Naive thymus-derived CD4-positive, alpha-beta T cell (primary cell): ENCODE measurements at places on chromosomes 7 and 10. TPM values are rescaled to one million over a fixed set of nuclear protein-coding genes. Genes with fewer than 3 reads are reported as not detected.

GRCh38 chr10:131461093-131461492 is 149.6 kb upstream of the TCERG1L start:
- no peak overlapping the region for H3K27ac ChIP-seq
- no peaks in the 10 kb centered on the region for H3K27me3 ChIP-seq
- H3K4me1 ChIP-seq = no peaks in the 10 kb centered on the region
- DNase-seq = no peak
- no peak overlapping the region for H3K4me3 ChIP-seq

- H3K4me3 ChIP-seq = peak overlapping the region; percentile 29
- peak overlapping the region; percentile 93 for H3K27ac ChIP-seq
- H3K27me3 ChIP-seq = no peaks in the 10 kb centered on the region
- DNase-seq = peak; percentile 62
- H3K36me3 ChIP-seq = no peaks in the 10 kb centered on the region
These were observed 31.6 kb downstream of the IKZF1 start for GRCh38 chr7:50335795-50336754.

DNA sequence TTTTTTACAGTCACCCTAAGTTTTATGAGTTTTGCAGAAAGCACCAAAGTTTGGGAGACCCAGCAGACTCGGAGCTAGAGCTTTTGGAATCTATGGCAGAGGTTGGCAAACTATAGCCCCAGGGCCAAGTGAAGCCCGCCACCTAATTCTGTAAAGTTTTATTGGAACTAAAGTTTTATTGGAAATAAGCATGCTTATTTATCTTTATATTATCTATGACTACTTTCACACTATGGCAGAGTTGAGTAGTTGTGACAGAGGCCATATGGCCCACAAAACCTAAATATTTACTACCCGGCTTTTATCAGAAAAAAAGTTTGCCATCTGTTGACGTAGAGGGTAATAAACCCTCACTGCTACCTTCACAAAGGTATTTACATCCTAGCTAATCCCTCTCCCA is 267.6 kb downstream of the GPAM start:
- no peaks in the 10 kb centered on the region for H3K36me3 ChIP-seq
- DNase-seq = no peak
- H3K4me1 ChIP-seq = no peaks in the 10 kb centered on the region
- H3K27me3 ChIP-seq = no peaks in the 10 kb centered on the region
- no peak overlapping the region for H3K27ac ChIP-seq
- H3K4me3 ChIP-seq = no peak overlapping the region

DNA sequence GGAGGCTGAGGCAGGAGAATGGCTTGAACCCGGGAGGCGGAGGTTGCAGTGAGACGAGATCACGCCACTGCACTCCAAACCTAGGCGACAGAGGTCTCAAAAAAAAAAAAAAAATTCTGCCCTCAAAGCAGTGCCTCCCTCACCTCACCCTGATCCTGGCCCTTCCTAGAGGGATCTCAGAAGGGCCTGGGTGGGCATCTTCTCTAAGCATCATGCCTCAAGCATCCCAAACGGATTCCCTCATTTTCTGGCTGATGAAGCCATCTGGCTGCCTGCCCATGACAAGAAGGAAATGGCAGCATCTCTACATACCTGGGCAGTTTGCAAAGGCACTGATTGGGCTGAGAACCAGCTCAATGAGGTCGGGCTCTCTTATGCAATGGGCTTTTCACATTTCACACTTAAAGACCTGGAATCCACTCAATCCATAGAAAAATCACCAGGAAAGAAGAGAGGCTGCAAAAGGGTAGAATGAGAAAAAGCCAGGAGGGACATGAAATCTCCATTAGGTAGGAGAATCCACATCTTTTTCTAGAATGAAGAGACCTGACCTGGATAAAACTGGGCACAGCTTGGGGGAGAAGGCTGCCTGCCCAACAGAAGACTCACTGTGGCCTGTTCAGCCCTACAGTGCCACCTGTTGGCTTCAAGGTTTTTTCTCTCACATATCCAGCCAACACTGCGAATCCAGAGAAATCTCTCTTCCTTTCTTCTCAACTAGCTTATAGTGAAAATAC is 48.1 kb downstream of the PDLIM1 start:
- no peaks in the 10 kb centered on the region for H3K4me1 ChIP-seq
- H3K4me3 ChIP-seq = no peak overlapping the region
- H3K27ac ChIP-seq = no peak overlapping the region
- no peaks in the 10 kb centered on the region for H3K27me3 ChIP-seq

- DNase-seq = no peak
- no peaks in the 10 kb centered on the region for H3K4me1 ChIP-seq
- H3K27ac ChIP-seq = no peak overlapping the region
- no peaks in the 10 kb centered on the region for H3K27me3 ChIP-seq
- no peak overlapping the region for H3K4me3 ChIP-seq
- no peaks in the 10 kb centered on the region for H3K36me3 ChIP-seq
These were observed 65.9 kb downstream of the FAM204A start for GRCh38 chr10:118276204-118276603.

- H3K4me1 ChIP-seq = peaks cover 6% of the 10 kb centered on the region
- H3K36me3 ChIP-seq = no peaks in the 10 kb centered on the region
- no peak for DNase-seq
These were observed 15.0 kb upstream of the ARMC3 start for GRCh38 chr10:22912763-22913384.

GRCh38 chr10:61021926-61022325 is 77.9 kb upstream of the RHOBTB1 start:
- no peaks in the 10 kb centered on the region for H3K36me3 ChIP-seq
- H3K4me1 ChIP-seq = no peaks in the 10 kb centered on the region
- no peak overlapping the region for H3K4me3 ChIP-seq
- H3K27me3 ChIP-seq = no peaks in the 10 kb centered on the region
- no peak overlapping the region for H3K27ac ChIP-seq
- DNase-seq = no peak

DNA sequence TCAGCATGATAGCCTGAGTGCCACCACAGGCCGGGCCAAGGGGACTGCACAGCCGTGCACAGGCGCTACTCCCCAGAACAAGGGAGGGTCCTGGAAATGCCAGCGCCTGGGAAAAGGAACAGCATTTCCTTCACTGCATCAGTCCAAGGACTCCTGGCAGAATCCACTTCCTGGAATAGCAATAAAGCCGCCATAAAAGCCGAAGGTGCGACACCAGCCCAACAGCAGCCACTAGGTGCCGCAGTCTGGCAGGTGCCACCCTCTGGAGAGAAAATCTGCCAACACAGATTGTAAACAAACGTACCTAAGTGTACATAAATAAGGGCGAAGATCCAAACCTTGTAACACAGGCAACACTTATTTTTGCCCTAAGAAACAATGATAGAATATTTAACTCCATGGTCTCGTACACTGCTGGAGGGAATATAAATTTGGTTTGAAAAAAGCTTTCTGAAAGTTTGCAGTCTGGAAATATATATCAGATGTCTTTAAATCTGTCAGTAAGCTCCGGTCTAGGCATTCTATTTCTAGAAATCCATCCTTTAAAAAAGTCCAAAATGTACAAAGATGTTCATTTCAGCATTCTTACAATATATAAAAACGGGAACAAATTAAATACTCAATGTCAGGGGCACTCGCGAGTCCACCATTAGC is 22.2 kb downstream of the VOPP1 start:
- DNase-seq = no peak
- no peak overlapping the region for H3K27ac ChIP-seq
- H3K36me3 ChIP-seq = no peaks in the 10 kb centered on the region
- H3K4me3 ChIP-seq = no peak overlapping the region

GRCh38 chr7:18472161-18472483 is 23.4 kb upstream of the HDAC9 start:
- no peaks in the 10 kb centered on the region for H3K36me3 ChIP-seq
- H3K27me3 ChIP-seq = no peaks in the 10 kb centered on the region
- no peak overlapping the region for H3K27ac ChIP-seq

GRCh38 chr10:64014281-64014680 is 493.1 kb downstream of the REEP3 start:
- no peak overlapping the region for H3K4me3 ChIP-seq
- H3K27me3 ChIP-seq = no peaks in the 10 kb centered on the region
- no peak overlapping the region for H3K27ac ChIP-seq
- no peaks in the 10 kb centered on the region for H3K4me1 ChIP-seq
- DNase-seq = no peak
- H3K36me3 ChIP-seq = no peaks in the 10 kb centered on the region

DNA sequence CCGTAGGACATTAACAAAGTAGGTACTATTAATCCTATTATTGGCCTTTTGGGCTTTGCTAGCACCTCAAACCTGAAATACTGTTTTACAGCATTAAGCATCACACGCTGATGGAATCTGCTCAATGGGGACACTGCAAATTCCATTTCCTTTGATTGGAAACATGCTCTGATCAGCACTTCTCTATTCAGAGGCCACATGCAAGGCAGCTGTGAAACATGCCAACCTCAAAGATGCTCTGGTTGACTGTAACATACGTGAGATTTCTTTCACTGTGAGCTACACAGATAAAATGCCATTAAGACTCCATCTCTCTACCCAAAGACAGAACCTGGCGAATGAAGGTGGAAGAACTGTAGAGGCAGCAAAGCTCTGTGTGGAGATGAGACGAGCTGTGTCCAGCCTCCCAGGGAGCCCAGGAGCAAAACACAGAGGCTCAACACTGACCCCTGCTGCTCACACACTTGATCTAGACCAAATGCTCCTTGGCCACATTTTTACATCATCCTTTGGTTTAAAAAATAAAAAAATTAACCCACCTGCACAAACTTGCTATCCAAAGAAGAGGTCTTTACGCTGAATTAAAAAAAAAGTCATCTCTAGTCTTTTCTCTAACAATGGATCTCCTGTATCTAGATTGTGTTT is 8.0 kb downstream of the RSU1 start:
- H3K36me3 ChIP-seq = peaks cover 12% of the 10 kb centered on the region
- DNase-seq = no peak
- no peak overlapping the region for H3K4me3 ChIP-seq
- no peaks in the 10 kb centered on the region for H3K27me3 ChIP-seq
- no peak overlapping the region for H3K27ac ChIP-seq

DNA sequence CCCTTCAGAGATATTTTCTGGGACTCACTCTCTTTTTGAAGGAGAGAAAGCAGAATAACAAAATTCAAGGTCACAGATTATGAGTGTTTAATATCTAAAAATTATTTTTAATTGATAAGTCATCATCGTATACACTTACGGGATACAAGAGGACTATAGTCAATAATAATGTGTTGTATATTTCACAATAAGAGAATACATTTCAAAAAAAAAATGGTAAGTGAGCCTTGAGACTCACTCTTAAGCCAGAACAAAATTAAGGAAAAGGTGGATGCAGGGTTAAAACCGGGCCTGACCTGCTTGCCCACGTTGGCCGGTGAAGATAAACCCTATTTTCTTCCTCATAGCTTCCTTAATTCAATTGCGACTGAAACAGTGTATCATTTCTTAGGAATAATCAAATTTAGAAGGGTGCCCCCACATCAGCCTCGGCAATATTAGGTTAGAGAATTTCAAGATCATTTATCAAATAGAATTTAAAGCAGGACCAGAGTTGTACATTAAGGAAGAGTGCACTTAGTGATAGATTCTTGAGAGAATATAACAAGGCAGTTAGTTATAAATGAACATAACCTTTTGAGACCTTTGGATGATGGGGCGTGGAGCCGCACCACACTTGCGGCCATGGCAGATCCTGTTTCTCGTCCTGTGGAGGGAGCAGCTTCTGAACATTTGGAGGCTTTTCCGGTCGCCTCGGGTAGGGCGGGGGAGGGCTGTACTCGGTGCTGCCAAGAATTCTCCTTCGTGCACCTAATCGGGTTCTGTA is 321.8 kb downstream of the PAXIP1 start:
- H3K36me3 ChIP-seq = no peaks in the 10 kb centered on the region
- no peaks in the 10 kb centered on the region for H3K27me3 ChIP-seq
- H3K4me3 ChIP-seq = no peak overlapping the region
- H3K4me1 ChIP-seq = no peaks in the 10 kb centered on the region

DNA sequence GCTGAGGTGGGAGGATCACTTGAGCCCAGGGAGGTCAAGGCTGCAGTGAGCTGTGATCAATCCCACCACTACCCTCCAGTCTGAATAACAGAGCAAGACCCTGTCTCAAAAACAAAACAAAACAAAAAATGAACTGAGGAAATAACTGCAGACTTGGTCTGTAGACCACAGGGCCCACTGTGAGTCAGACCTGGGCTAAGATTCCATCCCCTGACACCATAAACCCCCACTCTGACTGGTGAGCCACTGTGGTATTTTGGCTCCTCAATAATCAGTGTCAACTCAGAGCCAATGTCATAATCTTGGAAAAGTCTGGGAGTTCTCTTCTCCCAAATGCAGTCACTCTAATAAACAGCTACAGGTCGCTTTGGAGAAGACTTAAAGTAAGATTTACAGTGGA is 24.0 kb upstream of the ERCC6 start:
- H3K36me3 ChIP-seq = no peaks in the 10 kb centered on the region
- no peaks in the 10 kb centered on the region for H3K4me1 ChIP-seq
- no peak for DNase-seq
- no peak overlapping the region for H3K27ac ChIP-seq

GRCh38 chr10:4686644-4686996 is 139.4 kb upstream of the AKR1E2 start:
- no peaks in the 10 kb centered on the region for H3K4me1 ChIP-seq
- no peak overlapping the region for H3K27ac ChIP-seq
- no peaks in the 10 kb centered on the region for H3K36me3 ChIP-seq
- DNase-seq = no peak

DNA sequence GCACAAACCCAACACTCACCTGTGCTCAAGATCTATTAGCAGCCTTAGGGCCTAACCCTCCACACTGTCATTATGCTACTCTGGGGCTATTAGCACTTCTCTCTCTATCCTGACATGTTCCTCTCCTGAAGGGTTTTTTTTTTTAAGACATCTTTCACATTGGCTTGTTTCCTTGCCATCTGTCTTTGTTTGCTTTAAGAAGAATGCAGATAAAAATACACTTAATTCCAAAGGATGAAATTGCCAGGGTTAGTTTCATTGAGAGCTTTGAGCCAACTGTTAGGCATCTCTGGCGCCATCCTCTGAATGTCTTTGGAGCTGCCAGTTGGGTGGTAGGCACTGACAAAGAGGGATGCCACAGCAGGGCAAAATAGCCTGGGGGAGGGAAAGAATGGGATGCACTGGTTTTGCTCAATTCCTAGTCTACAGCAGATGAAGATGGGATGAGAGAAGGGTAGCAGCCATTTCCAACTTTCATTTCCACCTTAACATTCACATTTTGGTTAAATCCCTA is 399.2 kb downstream of the SORCS1 start:
- H3K27ac ChIP-seq = no peak overlapping the region
- H3K27me3 ChIP-seq = no peaks in the 10 kb centered on the region
- H3K36me3 ChIP-seq = no peaks in the 10 kb centered on the region
- no peak overlapping the region for H3K4me3 ChIP-seq

GRCh38 chr10:30348378-30348776 is 701 bp downstream of the MTPAP start:
- H3K4me1 ChIP-seq = peaks cover 18% of the 10 kb centered on the region
- H3K4me3 ChIP-seq = peak overlapping the region; percentile 86
- H3K27ac ChIP-seq = peak overlapping the region; percentile 84
- no peaks in the 10 kb centered on the region for H3K36me3 ChIP-seq
- DNase-seq = no peak

IRF5 gene
- total RNA-seq = 1.7 TPM

SLC18A3 gene
- not detected for total RNA-seq

SUN3 gene
- not detected for total RNA-seq

CUBN gene
- total RNA-seq = 0.75 and 0.97 TPM in 2 replicates

SPDYE18 gene
- total RNA-seq = 3.2 TPM

C1QL3 gene
- not detected for total RNA-seq

SPOCK2 gene
- total RNA-seq = 312 TPM

DNAJC12 gene
- not detected for total RNA-seq

C10orf143 gene
- 11.6 TPM for total RNA-seq
